ENCODE measurements at places on chromosomes 3 and 15.

DNA sequence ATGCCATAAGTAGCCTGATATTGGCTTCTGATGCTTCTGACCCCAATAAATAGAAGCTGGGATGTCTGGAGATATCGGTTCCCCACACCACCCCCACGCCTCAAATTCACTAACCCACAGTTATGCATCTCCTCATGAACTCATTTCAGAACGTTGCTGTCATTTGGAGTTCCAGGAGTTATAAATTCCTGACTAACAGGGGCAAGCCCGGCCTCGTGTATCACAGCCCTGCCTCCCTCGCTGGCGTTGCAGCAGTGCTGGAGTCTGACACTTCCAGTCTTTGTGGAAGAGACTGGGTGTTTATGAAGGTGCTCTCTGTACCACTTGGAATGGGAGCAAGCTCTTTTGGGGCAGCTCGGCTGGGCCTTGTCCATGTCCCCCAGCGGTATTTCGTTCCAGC, 101.0 kb downstream of the ANP32A start:
- DNase-seq, result no peak

DNA sequence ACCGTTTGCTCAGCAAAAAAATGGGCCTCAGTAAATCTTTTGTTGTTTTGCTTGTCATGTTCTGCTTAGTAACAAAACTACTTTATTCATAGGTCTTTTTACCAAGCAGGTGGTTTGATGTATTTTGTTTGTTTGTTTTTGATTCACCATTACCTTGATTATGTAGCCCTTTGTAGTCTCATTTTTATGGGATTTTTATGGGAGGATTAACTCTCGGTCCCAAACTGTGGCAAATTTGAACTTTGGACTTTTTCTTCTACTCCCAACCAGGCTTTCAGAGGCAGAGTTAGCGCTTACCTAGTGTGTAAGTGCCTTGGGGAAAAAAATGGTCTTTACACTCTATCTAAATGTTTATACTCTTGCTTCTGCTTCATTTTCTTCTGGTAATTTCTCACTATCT, 276.7 kb upstream of the POU1F1 start:
- DNase-seq, result no peak

GRCh38 chr3:29153811-29154210, 127.1 kb upstream of the RBMS3 start:
- no peak for DNase-seq

DNA sequence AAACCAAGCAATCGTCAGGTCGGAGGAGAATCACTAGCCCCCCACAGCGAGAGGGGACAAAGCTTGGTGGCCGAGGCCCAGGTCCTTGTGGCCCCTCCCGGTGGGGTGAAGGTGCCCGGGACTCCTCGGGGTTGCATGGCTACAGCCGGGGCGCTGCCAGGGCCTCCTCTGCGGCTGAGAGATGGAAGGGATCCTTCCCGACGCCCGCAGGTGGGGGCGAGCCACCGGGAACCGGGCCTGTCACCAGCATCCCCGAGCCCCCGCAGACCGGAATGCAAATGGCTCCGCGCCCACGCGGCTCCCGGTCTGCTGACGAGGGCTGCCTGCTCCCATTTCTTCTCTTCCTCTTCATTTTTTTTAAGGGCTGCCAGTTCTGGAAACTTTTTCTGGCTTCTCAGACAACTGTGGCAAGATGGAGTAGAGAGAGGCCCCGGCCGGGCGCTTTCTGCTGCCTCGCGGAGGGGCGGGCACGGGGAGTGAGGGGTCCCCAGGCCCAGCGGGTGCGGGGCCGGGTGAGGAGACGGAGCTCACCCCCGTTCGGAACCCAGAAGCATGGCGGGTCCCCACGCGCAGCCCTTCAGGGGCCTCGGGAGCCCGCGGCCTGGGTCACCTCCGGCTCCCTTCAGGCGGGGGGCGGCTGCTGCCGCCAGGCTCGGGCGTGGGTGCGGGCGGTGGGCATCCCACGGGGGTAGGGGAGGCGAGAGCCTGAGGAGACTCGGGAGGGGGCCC, 27.5 kb downstream of the MELTF start:
- no peak for DNase-seq

- DNase-seq, result no peak
Observed at GRCh38 chr3:44434834-44435510, 42.5 kb downstream of the ZNF445 start.

GRCh38 chr15:60414016-60414682, 16.4 kb upstream of the ANXA2 start:
- DNase-seq, result peak; percentile 61

DNA sequence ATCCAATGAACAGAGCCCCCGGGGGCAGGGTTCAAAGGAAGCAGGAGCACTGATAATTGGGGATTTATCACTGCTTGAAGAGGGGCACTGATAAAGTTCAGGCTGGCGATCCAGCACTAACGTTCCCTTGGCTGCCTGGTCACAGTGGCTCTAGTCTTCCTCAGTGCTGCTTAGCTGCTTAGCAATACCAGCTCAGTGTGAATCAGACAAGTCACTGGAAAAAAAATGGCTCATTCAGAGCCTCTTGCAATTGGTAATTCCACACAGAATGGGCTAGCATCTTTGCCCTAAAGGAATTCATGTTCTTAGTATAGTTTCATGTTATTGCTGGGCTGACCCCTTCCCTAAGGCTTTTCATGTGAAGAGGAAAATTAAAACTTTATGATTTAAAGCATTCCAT, 95.7 kb upstream of the SLC2A2 start:
- DNase-seq, result no peak

DNA sequence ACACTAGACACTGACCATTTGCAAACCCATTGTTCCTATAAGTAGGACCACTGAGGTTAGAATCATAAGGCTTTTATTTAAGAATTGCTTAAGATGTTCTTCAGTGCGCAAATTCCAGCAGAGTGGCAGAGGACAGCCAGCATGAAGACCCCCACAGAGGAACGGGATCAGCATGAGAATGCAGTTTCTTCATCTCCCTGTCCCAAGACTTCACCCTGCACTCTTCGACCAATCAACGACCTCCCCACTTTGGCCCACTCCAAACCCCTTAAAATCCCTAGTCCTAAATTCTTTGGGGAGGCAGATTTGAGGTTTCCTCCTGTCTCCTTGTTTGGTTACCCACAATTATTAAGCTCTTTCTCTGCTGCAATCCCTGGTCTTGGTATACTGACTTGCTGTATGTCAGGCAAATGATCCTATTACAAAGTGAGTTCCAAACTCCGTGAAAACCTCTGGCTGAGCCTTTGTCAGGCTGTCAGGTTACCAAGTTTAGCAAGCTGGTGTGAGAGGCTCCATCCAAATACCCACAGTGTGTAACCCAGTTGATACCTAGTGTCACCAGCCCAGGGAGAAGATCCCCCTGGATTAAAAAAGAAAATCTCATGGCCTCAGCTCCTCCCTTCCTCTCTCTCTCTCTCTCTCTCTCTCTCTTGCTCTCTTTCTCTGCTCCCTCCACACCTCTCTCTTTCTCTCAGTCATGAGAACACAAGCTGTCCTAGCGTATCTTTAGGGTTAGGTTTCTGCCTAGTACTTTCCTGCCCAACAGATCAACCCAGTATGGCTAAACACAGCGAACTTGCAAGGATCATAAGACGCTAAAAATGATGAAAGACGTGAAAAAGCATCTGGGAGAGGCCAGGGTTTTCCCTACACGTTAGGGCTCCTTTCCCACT, 15.8 kb upstream of the RBSN start:
- DNase-seq, result no peak

DNA sequence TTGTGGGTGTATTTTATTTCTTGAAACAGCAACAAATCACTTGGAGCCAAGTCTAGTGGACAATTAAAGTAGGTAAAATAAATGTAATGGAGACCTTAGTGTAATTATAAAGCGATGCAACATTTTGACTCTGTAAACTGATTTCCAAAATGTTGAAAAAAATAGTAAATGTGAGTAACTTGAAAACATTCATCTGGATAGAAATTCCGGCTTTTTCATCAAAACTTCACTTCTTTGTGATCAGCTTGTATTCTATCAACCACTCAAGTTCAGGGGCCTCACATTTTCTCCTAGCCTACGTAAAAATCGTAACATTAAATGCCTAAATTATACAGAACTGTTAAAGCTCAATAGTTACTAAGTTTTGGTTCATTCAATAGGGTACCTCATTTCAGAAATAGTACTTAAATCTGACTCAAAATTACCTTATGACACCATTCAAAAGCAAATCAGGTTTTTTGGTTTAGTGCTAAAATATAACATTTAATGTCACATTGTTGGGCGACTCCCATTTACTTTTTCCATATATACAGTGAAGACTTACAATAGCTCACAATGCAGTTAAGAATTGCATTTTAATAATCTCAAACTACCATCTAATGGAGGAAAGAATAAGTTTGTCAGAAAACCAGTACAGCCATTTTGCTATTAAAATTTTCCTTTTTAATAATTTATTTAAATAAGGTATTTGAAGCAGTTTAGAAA, 12.7 kb downstream of the CCNL1 start:
- DNase-seq, result no peak

- DNase-seq, result peak; percentile 67
Observed at GRCh38 chr3:46163556-46164041, 44.5 kb downstream of the CCR1 start.

DNA sequence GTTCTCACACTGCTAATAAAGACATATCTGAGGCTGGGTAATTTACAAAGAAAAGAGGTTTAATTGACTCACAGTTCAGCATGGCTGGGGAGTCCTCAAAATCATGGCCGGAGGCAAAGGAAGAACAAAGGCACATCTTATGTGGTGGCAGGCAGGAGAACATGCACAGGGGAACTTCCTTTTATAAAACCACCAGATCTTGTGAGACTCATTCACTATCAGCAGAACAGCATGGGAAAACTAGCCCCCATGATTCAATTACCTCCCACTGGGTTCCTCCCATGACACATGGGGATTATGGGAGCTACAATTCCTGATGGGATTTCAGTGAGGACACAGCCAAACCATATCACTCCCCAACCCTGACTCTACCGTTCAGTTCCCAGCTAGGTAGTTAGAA, 59.7 kb upstream of the MINAR1 start:
- peak; percentile 45 for DNase-seq

DNA sequence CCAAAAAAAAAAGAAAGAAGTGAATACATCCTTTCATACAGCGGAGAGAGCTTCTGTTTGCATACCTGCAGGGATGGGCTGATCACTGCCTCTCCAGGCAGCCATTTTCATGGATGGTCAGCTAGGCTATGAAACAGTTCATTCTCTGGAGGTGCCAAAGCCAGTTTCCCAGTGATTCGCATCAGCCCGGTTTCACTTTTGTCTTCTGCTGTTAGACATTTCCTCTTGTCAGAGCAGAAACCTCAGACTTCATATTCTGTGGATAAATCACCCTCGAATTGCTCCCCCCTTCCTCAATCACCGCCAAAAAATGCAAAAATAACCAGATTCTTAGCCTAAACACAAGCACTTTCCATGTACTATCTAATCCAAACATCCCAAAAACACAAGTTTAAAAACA, 225.6 kb downstream of the ADAMTS9 start:
- peak; percentile 69 for DNase-seq

DNA sequence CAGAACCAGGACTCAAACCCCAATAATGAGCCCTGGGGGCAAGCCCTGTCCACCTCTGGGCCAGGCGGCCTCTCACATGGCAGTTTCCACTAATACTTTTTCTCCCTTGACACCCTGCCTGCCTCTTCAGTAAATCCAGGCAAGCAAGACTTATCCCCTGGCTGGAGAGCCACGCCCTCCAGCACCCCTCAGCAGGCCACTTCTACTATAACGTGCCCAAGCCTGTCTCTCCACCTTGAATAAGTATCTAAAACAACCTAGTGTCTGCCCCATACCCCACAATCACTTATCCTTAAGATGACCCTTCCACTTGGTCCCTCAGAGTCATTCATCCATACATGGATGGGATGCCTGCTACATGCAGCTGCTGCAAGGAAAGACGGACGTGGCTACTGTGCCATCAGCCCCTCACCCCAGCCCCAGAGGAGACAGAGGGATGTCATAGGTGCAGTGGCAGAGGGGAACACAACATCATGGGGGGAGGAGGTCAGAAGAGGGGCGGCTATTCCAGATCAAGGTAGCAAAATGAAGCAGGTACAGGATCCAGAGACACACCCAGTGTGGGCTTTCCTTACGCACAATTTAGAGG, 63.4 kb downstream of the LRIG1 start:
- DNase-seq, result no peak

GRCh38 chr3:32499585-32499984, 3.1 kb downstream of the CMTM6 start:
- DNase-seq, result no peak

DNA sequence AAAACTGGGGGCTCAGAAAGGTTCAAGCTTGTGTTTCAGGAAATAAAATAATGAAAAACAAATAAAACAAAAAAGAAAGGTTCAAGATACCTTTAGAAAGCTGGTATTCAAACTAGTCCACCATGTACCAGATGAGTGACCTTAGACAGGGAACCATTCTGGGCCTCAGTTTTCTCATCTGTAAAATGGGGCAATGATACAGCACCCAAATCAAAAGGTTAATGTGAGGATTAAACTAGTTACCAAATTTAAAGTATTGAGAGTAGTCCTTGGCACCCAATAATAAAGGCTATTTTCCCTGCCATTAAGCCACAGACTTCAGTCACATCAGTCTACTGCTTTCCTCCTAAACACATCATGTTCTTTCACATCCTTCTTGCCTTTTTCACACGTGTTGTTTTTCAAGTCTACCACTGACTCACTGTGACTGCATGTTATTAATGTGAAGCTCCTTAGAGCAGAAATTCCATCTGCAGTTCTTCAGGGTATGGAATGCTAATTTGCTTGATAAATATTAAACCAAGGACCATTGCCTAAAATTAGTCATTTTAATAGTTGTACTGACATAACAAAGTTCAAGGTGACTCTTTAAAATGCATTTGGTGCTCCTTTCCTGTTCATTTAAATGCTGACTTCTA, 19.9 kb downstream of the TAMM41 start:
- DNase-seq, result no peak

DNA sequence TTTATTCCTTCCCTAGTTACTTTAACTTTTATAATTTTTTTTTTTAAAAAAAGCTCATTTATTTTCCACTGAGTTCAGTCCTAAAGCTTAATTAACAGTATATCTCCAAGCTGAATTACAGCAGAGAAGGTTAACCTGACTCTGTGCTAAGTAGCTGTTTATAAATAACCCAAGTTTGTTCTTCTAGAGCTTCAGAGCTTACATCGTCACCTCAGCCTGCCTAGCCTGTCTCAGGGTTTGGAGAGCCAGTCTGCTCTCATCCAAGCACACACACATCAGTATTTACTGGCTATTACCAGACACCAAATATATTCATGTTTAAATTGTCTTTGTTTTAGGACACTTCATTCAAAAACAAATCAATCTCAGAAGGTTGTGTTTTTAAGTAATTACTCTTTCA, 154.9 kb downstream of the CDIN1 start:
- no peak for DNase-seq

GRCh38 chr3:177459401-177459800, 262.1 kb upstream of the TBL1XR1 start:
- DNase-seq, result no peak

GRCh38 chr3:183208260-183208659, 44.8 kb upstream of the B3GNT5 start:
- no peak for DNase-seq
